CD4-positive, CD25-positive, alpha-beta regulatory T cell (primary cell): ENCODE measurements at places on chromosomes 11 and 22. TPM values are rescaled to one million over a fixed set of nuclear protein-coding genes. Genes with fewer than 3 reads are reported as not detected.

GRCh38 chr11:78684377-78684776 is 109.7 kb upstream of the NARS2 start:
- H3K27me3 ChIP-seq, result peaks cover 2% of the 10 kb centered on the region
- H3K4me1 ChIP-seq, result no peaks in the 10 kb centered on the region
- no peaks in the 10 kb centered on the region for H3K36me3 ChIP-seq

The ESAM gene
- 3.0 TPM for total RNA-seq

DNA sequence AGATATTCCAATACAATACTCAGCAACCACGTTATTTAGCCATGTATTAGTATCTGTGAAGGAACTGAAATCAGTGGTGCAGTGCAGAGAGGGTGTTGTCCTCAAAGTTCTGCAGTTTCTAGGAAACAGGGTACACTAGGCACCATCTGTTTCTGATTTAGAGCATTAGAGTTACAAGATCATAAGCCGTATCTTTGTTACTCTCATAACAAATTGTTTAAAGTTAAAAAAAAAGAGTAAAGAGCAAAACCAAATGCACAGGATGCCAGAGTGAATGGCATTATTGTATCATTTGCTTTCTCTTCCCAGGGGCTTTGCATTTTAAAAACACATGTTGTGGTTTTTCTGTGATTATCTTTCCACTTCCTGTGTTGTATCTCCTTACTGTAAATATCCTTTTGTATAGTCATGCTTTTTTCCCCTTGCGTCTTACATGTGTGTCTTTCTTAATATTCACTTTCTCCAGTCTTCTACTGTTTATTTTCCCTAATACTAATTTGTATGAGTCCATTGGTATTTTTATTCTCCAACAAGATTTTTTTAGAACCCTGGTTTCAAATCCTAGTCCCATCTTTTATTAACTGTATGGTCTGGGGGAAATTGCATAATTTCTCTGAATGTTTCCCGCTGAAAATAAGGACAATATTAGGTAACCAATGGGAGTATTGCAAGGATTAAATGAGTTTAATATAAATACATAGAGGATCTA is 15.2 kb upstream of the NUP160 start:
- H3K4me3 ChIP-seq, result no peak overlapping the region
- DNase-seq, result no peak
- H3K27ac ChIP-seq, result no peak overlapping the region
- no peaks in the 10 kb centered on the region for H3K27me3 ChIP-seq

GRCh38 chr11:73945396-73945795 is 5.4 kb upstream of the DNAJB13 start:
- DNase-seq, result no peak
- no peak overlapping the region for H3K27ac ChIP-seq
- no peaks in the 10 kb centered on the region for H3K27me3 ChIP-seq

- no peaks in the 10 kb centered on the region for H3K27me3 ChIP-seq
- H3K4me3 ChIP-seq, result no peak overlapping the region
- DNase-seq, result no peak
- H3K27ac ChIP-seq, result no peak overlapping the region
These were observed 27.9 kb upstream of the KRTAP5-7 start for GRCh38 chr11:71499125-71499524.
